ENCODE measurements at places on chromosomes 7 and 10.

- DNase-seq, result peak; percentile 53
Measured at GRCh38 chr7:2637505-2638223, 5.9 kb downstream of the TTYH3 start.

GRCh38 chr10:59126261-59126660 is 50.2 kb upstream of the PHYHIPL start:
- DNase-seq, result no peak

GRCh38 chr7:91285696-91286355 is 21.6 kb downstream of the FZD1 start:
- no peak for DNase-seq

DNA sequence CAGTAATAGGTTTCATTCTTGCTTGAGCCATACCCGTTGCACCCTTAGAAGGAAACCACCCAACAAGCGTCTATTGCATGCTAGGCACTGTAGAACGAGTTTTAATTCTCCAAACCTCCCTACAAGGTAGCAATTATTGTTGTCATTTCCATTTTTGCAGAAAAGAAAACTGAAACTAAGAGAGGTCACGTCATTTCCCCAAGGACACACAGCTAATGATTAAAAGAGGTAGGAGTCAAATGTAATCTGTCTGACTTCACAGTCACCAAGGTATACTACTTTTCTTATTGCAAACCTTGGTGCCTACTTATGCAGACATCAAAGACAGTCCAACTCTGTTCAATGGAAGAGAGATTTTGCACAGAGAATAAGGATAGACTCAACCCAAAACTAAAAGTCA is 49.1 kb upstream of the C1QL3 start:
- DNase-seq, result no peak

- no peak for DNase-seq
Measured at GRCh38 chr10:35637462-35637861, 4.6 kb downstream of the FZD8 start.

DNA sequence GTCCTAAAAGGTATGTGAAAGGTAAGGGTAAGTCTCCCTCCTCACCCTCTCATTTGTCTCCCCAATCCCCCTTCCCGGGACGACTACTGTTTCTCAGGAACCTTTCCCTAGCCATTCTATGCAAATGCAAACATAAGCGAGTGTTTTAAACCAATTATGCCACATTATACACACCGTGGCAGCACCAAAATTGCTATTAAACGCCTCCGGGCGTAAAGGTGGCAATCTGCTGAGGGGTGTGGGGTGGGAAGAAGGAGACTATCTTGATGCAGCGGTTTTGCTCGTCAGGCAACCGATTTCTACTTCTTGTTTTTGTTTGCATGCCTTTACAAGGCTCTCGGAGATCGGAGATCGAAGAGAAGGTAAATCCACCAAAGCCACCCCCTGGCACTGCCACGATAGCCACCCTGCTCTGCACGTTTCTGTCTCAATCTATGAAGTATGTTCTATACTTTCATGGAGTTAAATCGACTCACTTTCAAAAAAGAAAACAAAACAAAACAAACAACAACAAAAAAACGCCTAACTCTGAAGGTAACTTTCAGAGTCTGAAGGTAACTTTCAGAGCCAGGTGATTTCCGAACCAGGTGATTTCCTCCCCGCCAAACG is 46.0 kb upstream of the CDK1 start:
- DNase-seq, result peak; percentile 26

DNA sequence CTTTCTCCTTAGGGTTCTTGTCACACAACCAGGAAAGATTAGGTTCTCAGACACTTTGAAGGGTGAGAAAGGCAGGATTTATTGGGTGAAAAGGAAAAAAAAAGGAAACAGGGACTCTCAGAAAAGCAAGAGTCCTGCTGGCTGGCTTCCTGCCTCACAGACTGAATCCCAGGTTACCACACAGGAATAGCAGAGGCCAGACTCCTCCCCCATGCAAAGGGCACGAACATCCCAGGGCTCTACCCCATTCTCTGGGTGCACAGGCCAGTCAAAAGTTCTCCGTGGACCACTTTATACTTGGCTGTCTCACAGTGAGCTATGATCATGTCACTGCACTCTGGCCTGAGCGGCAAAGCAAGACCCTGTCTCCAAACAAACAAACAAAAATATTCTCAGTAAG is 42.6 kb downstream of the HOXA1 start:
- no peak for DNase-seq

DNA sequence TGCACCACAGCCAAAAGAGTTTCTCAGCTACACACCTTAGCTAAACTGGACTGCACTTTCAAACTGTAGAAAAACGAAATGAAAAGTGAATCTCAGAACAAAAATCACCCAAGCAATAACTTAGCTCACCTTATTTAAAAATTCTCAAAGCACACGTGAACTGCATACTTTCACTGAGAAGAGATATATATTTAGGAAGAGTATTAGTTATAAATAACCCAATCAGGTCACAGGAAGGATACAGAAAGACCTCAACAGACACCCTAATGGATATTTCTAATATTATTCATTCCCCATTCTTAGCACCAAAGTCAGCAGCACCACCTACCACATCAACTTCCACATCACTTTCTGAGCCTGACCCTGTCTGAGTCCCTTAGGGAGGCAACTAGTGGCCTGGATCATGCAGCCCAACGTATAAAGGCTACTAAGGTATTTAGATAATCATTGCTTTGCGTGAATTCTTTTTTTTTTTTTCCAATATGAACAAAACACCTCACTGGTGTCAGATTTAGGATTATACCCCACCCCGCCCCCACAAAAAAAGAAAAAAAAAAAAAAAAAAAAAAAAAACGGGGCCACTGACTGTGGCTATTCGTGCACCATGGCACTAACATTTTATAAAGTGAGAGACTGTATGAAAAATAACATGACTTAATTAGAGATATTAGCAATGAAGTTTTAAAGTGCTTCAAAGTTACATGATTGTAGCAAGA is 2.6 kb downstream of the ABI1 start:
- no peak for DNase-seq

GRCh38 chr7:116876664-116877442 is 14.5 kb downstream of the CAPZA2 start:
- DNase-seq, result no peak

GRCh38 chr10:96642973-96643372 is 56.2 kb upstream of the TM9SF3 start:
- peak; percentile 62 for DNase-seq

GRCh38 chr10:114879541-114880158 is 58.1 kb downstream of the FHIP2A start:
- peak; percentile 33 for DNase-seq

GRCh38 chr10:130498042-130498441 is 361.9 kb downstream of the GLRX3 start:
- no peak for DNase-seq

GRCh38 chr10:124091646-124092249 is 1.6 kb downstream of the CHST15 start:
- DNase-seq, result no peak

GRCh38 chr7:148914208-148914777 is 30.2 kb upstream of the EZH2 start:
- DNase-seq, result no peak

DNA sequence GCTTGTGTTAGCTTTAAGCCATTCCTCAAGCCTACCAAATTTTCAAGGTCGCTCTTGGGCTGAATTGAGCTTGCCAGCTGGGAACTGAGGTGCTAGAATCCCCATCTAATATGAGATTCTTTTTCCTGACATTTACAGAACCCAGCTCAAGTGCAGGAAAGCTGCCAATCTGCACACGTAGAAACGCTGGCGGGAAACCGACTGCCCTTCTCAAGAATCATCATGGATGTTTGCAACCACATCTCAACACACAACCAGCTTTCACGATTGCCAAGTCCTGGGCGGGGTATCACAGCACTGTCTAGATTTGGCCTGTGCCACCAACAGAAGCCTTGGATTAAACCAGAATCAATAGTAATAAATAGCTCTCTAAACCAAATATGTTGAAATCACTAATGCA is 203.7 kb downstream of the DIP2C start:
- DNase-seq, result no peak

GRCh38 chr7:64904008-64904407 is 935 bp downstream of the ZNF273 start:
- DNase-seq, result no peak

DNA sequence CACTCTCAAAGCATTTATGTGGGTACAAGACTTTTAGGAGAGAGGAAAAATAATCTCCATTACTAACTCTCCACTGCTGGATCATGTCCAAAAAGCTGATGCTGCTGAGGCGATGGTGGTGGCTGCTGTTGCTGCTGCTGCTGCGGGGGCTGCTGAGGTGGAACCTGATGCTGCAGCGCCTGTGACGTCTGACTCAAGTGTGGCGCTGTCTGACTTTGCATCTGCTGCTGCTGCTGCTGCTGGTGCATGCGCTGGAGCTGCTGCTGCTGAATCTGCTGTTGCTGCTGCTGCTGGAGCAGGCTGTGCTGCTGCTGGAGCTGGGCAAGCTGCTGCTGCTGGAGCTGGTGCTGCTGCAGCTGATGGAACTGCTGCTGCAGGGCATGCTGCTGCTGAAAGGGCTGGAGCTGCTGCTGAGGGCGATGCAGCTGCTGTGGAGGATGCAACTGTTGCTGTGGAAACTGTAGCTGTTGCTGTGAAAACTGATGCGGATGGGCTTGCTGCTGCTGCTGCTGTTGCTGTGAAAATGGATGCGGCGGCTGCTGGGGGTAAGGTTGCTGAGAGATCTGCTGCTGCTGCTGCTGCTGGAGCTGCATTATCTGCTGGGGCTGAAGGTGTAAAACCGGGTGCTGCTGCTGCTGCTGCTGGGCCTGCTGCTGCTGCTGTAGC is 34.5 kb downstream of the PAXIP1 start:
- no peak for DNase-seq

DNA sequence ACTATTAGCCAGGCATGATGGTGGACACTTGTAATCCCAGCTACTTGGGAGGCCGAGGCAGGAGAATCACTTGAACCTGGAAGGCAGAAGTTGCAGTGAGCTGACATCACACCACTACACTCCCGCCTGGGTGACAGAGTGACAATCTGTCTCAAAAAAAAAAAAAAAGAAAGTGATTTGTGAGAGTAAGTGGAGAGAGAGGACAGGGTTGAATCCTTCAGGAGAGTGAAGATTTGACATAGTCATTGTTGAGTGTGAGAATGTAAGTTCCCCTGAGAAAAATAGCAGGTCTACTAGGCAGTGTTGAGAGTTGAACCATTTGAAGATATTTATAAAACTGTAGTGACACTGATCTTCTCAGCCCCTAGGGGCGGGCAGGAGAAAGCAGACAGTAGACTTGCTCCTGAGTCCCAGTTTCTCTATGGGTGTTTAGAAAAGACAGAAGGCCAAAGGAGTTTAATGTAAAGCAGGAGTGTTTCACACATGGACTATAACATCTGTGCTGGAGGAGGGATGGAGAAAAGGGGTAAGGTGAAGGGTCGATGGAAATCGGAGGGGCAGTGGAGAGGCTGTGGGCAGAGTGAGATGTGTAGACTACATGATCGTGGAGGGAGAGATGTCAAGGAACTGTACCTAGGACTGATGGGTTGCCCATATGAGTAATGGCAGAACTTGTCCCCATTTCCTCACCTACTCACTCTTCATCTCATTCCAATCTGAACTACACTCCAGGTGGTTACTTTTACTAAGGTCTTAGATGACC is 13.7 kb upstream of the LAMB4 start:
- DNase-seq, result no peak

- no peak for DNase-seq
Measured at GRCh38 chr10:85787881-85788280, 578.7 kb downstream of the GRID1 start.

GRCh38 chr10:60236869-60237524 is 152.7 kb downstream of the ANK3 start:
- peak; percentile 68 for DNase-seq

- DNase-seq, result no peak
Measured at GRCh38 chr10:52347327-52347667, 33.2 kb downstream of the DKK1 start.

DNA sequence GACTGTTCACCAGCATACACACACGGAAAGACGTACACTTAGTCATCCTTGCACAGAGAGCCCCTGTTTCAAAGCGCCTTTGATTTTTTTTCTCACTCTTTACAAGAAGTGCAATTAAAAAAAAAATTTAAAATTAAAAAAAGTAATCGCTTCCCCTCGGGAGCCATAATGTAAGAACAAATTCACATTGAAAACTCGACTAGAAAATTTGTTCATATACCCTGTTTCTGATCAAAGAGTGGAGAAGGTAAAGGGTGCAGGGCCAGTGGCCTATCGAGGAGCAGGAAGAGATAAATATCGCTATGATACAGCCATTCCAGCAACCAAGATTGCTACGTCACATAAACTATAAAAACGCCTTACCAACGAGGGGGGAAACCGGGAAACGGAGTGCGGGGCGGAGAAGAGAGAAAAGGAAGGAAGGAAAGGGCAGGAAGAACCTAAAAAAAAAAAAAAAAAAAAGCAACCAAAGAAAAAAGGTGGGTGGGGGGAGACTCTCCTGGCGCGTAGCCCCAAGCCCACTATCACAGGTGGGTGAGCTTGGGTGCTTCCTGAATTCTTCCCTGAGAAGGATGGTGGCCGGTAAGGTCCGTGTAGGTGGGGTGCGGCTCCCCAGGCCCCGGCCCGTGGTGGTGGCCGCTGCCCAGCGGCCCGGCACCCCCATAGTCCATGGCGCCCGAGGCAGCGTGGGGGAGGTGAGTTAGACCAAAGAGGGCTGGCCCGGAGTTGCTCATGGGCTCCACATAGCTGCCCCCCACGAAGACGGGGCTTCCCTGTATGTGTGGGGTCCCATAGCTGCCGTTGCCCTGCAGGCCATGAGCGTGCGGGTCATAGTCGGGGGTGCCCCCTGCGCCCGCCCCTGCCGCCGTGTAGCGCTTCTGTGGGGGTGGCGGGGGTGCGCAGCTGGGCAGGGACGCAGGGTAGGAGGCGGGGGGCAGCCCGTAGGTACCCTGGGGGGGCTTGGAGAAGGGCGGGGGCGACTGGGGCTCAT is 5.2 kb upstream of the HOXA2 start:
- DNase-seq, result no peak

- no peak for DNase-seq
Measured at GRCh38 chr7:39624935-39625694, 1.7 kb downstream of the RALA start.

DNA sequence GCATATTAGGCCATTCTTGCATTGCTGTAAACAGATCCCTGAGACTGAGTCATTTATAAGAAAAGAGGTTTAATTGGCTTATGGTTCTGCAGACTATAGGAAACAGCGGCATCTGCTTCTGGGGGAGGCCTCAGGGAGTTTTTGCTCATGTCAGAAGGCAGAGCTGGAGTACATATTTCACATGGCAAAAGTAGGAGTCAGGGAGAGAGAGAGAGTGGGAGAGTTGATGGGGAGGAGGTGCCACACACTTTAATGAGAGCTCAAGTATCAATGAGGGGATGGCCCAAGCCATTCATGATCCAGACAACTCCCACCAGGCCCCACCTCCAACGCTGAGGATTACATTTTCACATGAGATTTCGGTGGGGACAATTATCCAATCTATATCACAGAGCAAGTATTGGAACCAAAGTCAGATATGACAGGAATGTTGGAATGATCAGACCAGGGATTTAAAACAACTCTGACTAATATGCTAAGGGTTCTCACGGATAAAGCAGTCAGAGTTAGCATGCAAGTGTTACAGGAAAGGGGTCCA is 795.3 kb upstream of the CELF2 start:
- no peak for DNase-seq

All from memory B cell (primary cell).